ENCODE measurements at places on chromosomes 7 and 10. TPM values are rescaled to one million over a fixed set of nuclear protein-coding genes. Genes with fewer than 3 reads are reported as not detected.

SPDYE16 gene
- total RNA-seq, result not detected

- no peak for DNase-seq
Observed at GRCh38 chr10:31596765-31597164, 277.7 kb downstream of the ZEB1 start.

PNLIP gene
- total RNA-seq, result not detected

GRCh38 chr7:45660201-45660900 is 86.2 kb downstream of the ADCY1 start:
- no peak for DNase-seq

DNA sequence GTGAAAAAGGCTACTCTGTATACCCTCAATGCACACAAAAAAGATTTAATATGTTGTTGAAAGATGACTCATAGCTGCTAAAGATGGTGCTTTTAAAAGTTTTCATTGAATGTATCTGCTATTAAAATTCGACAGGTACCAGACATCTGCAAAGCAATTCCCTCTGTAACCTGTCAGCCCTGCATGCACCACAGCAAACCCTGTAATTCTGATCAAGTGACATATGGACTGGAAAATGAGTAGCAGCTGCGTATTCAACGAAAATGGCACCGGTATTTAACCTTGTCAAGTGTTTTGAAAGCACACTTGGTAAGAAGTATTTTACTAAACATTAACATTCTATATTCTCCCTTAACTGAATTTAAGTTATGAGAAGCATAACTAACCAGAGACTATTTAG is 58.2 kb upstream of the PTPRN2 start:
- DNase-seq, result no peak

C10orf105 gene
- 0.55 TPM for total RNA-seq

- DNase-seq, result no peak
Observed at GRCh38 chr7:111384065-111384891, 178.0 kb downstream of the IMMP2L start.

DNA sequence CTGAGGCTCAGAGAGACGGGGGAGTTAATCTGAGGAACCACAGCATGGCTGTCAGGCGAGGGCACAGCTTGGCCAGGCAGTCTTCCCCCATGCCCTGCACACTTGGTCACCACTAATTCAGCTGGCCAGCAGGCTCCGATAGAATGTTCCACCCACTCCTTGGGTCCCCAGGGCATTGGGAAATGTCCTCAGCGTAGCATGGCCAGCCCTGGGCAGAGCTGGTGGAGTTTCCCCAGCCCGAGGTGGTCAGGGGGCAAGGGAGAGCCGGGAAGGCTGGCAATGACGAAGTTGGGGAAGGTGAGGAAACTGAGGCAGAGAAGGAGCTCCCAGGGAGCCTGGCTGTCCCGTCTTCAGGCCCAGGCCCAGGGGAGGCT is 12.1 kb upstream of the GRIFIN start:
- DNase-seq, result no peak

CRYGN gene
- total RNA-seq, result 0.43 TPM

DNA sequence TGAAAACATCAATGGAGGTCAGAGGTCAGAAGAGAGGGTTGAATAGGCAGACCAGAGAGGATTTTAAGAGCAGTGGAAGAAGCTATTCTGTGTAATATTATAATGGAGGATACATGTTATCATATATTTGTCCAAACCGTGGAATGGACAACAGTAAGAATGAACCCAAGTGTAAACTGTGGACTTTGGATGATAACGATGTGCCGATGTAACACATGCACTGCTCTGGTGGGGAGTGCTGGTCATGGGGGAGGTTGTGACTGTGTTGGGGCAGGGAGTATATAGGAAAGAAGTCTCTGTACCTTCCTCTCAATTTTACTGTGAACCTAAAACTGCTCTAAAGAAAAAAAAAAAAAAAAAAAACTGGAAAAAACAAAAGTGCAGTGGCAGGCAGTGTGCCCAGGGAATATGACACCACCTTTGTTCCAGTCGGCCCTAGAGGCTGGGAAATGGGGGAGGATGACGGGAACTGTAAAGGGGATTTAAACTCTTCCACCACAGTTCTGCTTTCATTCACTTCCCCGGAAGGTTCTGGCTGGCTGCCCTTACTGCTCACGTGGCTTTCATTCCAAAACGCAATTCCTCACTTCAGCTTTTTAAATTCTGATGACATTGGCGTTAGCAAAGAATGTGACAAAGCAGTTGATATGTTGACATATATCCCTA is 113.7 kb upstream of the ANKRD1 start:
- peak; percentile 39 for DNase-seq

DNA sequence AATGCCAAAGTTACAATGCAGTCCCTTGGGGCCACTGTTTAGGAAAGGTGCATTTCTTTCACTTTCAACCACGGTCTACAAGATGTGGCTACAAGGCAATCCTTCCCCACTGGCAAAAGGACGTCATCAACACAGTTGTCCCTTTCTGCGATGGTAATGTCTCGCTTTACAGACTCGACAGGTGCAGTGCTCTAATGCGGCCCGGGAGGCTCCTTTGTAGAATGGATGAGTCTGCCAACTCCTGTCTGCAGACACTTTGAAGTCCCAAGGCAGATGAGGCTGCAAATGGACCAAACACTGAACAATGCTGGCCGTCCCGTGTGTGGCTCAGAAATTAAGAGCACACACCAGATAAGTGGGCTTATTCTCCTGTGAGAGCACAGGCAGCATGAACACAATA is 133.7 kb downstream of the PIP4K2A start:
- no peak for DNase-seq

- no peak for DNase-seq
Observed at GRCh38 chr10:74518061-74518460, 308.3 kb upstream of the KAT6B start.

DNA sequence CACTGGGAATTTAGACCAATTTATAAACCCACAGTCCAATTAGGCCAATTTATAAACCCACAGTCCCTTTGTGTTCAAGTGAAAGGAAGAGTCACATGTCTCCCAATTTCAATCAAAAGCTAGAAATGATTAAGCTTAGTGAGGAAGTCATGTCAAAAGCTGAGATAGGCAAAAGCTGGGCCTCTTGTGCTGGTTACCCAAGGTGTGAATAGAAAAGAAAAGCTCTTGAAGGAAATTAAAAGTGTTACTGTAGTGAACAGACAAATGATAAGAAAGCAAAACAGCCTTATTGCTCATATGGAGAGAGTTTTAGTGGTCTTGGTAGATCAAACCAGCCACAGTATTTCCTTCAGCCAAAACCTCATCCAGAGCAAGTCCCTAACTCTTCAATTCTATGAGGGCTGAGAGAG is 245.0 kb downstream of the HDAC9 start:
- DNase-seq, result no peak

FGL2 gene
- total RNA-seq, result 17.2 TPM

GRCh38 chr7:46282155-46282554 is 361.1 kb upstream of the IGFBP3 start:
- no peak for DNase-seq

DNA sequence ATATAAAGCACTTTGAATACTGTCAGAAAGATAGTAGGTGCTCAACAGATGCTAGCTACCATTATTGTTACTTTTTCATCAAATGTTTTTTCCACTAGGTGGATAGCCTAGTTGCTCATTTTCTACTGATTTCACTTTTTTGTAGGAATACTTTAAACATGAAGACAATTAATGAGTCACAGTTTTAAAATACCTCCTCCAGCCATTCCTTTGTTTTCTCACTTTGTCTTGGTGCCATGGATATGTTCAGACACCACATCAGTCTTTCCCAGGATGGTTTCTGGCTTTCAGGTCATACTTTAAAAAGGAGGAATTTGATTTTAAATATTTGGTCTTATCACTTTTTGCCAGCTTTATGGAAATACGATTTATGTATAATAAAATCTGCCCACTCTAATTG is 147.1 kb upstream of the MGMT start:
- DNase-seq, result no peak

GRCh38 chr10:54904833-54905232 is 103.8 kb upstream of the PCDH15 start:
- no peak for DNase-seq

- DNase-seq, result no peak
Observed at GRCh38 chr7:106747804-106748203, 86.8 kb upstream of the CCDC71L start.

- no peak for DNase-seq
Observed at GRCh38 chr7:20352573-20353306, 22.0 kb downstream of the ITGB8 start.

GRCh38 chr7:99005776-99006175 is 127.4 kb downstream of the TRRAP start:
- no peak for DNase-seq

- no peak for DNase-seq
Observed at GRCh38 chr7:70239918-70240317, 641.6 kb downstream of the AUTS2 start.

DNA sequence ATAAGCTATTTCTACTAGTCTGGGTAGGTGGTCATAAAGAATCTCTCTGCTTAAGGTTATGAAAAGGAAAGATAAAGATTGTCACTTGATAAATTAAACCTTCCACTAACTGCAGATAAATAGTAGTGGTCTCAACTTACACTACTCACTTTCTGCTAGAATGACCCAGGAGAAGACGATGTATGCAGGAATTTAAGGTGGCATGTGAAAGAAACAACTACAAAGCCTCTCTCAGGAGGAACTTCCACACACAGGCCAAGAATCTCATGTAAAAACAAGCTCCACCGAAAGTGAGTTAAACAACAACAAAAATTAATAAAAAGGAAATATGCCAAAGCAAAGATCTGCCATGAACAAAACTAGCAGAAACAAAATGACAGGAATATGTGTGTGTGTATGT is 165.4 kb downstream of the CDC14C start:
- DNase-seq, result no peak

- no peak for DNase-seq
Observed at GRCh38 chr7:17599733-17600339, 301.4 kb downstream of the AHR start.

TACR2 gene
- total RNA-seq, result not detected

DNA sequence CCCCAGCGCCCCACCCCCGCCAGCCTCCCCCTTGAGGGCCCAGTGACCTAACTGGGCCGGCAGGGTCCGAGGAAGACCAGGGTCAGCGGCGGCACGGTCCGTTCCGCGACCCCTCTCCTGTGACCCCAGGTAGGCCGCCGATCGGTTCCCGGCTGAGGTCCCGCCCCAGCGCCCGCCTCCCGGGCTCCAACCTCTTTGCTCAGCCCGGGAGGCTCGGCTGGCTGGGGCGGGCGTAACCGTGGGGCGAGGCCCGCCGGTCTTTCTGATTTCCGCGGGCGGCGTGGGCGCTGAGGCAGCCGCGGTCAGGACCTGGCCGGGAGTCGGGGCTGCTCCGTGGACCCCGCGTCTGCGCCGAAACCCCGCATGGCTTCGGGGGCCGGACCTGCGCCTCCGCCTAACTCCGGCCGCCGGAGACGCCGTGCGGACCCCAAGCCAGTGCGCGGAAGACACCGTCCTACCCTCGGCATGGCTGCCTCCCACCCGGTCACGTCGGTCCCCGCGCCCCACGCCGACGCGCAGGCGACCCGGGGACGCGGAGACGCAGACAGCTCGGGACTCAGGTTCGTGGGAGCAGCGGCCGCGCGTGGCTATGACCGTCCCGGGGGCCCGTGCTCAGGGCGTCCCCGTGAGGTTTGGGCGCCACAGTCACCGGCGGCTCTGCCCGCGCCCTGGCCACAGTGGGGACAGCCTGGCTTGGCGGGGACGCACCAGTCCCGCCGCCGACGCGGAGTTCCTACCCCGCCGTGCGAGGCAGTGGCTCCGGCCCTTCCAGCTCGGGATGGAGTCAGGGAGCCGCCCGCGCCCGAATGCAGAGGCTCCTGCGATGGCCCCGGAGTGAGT is 1.0 kb upstream of the VENTX start:
- DNase-seq, result peak; percentile 88

IGFBP3 gene
- total RNA-seq, result 21.5 TPM

GRCh38 chr7:98985406-98985805 is 107.1 kb downstream of the TRRAP start:
- DNase-seq, result no peak

DNA sequence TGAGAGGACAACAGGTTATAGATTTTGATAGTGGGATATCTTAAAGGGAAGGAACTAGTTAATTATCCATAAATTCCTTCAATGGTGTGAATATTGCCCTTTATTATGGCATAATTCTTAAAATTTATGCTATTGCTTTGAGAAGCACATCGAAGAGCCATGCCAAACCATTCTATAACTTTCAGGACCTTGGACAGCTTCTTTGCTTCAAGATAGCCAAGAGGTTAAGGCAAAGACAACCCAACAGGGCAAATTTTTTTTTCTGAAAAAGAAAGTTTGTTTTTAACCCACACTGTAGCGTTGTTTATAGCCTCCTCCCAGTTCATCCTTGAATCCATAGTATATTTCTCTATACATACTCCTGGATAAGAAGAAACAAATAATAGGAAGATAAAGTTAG is 103.2 kb downstream of the NRG3 start:
- no peak for DNase-seq

DNA sequence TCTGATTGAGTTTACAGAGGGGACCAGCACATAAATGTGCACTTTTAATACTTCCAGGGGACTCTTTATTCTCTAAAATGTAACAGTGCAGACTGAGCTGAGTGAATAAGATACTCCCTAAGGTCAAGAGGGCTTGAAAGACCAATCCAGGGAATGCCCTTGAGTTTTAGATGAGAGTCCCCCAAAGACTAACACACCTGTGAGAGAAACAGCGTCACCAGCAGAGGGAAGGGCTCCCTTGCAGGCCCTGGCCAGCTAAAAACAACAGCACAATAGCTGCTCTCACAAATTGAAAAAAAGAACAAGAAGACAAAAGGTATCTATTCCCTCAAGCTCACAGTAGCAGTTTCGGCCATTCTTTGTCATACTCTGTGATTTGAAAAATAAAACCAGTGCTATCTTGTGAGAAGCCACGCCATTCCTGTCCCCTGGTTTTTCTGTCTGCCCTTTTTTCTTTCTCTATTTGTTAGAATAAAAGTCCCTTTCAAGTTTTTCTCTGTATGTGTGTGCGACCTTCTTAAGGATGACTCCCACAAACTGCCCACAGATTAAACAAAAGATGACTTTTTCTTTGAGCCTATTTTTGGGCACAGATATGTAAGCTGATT is 230.4 kb upstream of the BMPER start:
- DNase-seq, result no peak

TAF3 gene
- 6.8 TPM for total RNA-seq

- DNase-seq, result peak; percentile 76
Observed at GRCh38 chr7:5481241-5482019, 57.8 kb upstream of the TNRC18 start.

DNA sequence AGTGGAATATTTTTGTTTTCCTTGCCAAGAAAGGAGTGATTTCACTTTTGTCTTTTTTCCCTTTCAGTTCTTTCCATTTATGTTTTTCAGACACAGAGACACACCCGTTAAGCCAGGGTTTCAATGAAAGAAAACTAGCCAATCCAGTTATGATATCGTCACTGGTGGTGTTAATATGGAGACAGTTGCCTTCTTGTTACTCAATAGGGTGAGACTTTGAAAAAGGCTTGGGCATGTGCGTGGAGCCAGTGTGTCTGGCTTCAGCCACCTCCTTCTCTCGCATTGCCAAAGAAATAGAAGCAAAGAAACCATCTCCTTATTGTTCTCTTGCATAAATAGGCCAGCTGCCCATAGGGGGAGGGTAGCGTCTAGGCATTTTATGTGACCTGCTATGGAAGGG is 84.1 kb upstream of the DLX6 start:
- no peak for DNase-seq

All from upper lobe of left lung (tissue), 6 donors.